Hematopoietic multipotent progenitor cell treated with erythropoietin and hydrocortisone succinate and interleukin-3 and kit ligand, for 6 days (in vitro differentiated cells): ENCODE measurements at places on chromosomes 11 and 22.

- no peak for DNase-seq
These were observed 142.5 kb upstream of the SYT13 start for GRCh38 chr11:45428541-45429230.

DNA sequence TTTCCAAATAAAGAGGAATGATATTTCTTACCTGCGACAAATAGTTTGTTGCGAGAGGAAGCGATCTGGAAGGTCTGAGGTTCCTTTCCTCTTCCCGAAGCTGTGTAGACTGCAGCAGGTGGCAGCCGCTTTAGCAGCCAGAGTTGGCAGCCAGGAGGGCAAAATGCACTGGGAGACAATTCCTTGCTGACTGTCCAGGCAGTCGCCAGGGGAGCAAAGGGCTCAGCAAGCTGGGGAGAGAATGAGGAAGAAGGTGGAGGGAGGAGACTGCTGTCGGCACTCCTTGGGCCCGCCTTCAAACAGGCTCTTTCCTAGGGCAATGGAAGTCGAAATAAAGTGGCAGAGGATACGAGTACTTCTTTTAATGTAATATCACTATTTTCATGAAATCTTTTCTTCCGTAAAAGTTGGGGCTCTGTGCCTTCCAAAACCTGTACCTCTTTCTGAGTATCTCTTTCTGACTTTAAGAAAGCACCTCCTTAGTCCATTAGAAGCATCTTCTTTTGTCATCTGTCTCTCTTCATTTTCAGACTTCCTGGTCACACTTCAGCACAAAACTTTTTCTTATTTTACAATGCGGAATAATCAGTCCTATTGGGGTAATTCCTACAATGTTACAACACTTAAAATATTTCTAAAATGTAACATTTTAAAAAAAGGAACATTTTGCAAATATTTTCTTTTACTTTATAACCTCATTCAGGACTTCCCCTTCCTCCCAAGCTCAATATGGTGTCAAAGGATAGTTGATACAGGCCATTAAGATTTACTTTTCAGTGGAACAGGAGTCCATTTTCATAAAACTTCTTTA is at the start of gene IL18:
Gene IL18, minus strand, starts transcription at position 220 of the 811 bp plus-strand sequence. CDS start 9,041 bp downstream, outside the sequence.
- DNase-seq, result peak; percentile 81

DNA sequence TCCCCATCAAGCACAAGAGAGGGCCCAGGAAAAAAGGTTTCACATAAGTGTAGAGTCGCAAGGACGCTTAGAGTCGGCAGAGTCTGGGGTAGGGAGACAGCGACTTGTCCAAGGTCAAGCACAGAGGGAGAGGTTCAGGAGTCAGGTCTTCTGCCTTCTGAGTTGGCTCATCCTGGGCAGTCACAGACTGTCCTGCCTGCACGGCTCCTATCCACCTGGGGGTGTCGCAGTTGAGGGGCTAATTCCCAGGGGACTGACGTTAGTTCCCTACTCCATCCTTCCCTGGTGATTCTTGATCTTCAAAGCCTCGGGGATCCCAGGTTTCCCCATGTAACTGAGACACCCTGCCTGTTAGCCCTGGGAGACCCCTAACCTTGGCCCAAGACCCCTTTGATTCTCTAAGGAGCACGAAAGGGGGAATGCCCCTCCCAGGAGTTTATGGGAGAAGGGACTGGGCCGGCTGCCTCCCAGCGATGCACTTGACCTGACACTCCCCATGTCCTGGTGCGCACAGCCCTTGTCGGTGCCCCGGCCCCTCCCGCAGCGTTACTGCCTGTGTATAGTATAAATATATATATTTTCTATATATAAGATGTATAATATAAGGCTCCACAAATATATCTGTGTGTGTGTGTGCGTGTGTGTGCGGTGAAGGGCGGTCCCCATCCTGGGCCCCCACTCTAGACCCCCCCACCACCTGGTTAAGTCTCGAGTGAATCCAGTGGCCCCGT is 14.7 kb upstream of the TAB1 start:
- no peak for DNase-seq

GRCh38 chr11:108235633-108236032 is 12.8 kb downstream of the ATM start:
- DNase-seq, result no peak

GRCh38 chr22:45608763-45609180 is 62.9 kb upstream of the ATXN10 start:
- peak; percentile 38 for DNase-seq

DNA sequence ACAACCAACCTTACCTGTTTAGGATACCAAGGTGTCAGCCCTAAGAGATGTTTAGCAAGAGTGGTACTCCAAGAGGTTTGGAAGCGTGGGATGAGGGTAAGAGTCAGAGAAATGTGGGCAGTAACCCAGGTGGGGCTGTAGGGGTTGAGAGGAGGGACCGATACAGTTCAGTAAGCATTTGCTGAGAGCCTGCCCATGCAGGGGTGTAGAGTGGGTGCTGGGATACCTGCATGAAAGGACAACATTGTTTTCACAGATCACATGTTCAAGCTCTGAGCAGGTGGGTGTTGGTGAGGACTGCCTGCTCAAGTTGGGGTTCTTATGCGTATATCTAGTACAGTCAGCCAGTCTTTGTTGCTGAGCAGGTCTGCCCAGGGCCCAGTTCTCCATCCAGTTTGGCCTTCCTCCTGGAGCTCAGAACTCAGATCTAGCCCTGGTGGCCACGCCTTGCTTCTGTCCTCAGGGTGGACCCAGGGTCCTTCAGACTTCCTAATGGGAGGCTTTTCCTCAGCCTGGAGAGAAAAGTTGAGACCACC is 14.8 kb downstream of the PPFIBP2 start:
- no peak for DNase-seq

DNA sequence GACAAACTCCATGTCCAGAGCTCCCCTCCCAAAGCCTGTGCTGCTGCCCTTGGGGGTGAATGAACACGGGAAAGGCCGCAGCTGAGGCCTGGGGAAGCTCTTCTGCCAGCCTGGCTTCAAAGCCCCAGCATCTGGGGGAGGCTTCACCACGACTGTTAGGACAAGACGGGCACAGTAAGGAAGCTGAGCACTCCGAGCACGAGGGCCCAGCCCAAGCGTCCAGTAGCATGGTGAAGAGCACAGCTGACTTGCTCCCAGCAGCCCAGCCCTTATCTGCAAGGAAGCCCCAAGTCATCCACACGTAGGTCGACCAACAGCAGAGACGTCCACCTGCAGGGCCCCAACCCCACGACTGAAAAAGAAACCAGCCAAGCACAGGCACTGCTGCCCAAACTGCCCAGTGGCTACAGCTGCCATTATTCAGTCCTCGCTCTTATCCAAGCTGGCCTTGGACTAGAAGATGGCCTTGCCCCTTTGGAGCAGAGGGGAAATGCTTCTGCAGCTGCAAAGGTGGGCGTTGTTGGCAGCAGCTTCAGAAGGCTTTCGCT is 62.5 kb downstream of the SHANK2 start:
- no peak for DNase-seq

- DNase-seq, result peak; percentile 92
These were observed 14.8 kb downstream of the PLEKHB1 start for GRCh38 chr11:73661035-73661628.

DNA sequence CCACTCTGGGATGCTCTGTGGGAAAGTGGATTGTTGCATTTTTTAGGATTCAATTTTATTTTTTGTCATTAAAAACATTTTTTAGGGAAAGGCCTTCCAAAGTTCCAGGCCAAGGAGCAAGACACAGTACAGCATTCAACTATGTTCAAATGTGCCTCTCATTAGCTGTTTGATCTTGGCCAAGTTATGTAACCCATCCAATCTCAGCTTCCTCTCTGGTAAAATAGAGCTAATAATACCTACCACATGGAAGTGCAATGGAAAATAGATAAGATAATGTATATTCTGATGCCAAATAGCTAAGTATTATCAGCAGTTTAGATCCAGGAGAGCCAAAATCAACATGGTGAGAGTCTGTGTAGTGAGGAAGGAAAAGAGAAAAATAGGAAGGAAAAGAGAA is 220.3 kb upstream of the SESN3 start:
- no peak for DNase-seq
